Hypothalamus (tissue), 51 donors: ENCODE measurements at places on chromosomes 4 and X.

- no peak for DNase-seq
These were observed 15.9 kb upstream of the PIM2 start for GRCh38 chrX:48934581-48935300.

DNA sequence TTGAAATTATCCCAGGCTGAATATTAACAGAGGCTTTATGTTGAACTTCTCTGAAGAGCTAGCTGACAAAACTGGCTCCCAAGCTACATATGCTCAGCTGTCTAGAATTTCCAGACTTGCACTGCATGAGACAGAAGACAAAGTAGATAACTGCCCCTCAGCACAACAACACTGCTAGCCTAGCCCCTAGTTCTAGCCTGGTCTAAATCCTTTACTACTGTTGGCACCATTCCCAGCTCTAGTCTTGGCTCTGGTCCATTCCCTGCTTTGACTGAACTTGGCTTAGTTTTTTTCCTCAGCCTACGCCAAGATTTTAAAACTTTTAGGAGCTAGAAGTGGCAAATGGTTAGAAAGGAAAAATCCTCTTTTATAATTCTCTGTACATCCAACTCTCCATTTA is 7.6 kb upstream of the OPHN1 start:
- peak; percentile 15 for DNase-seq

DNA sequence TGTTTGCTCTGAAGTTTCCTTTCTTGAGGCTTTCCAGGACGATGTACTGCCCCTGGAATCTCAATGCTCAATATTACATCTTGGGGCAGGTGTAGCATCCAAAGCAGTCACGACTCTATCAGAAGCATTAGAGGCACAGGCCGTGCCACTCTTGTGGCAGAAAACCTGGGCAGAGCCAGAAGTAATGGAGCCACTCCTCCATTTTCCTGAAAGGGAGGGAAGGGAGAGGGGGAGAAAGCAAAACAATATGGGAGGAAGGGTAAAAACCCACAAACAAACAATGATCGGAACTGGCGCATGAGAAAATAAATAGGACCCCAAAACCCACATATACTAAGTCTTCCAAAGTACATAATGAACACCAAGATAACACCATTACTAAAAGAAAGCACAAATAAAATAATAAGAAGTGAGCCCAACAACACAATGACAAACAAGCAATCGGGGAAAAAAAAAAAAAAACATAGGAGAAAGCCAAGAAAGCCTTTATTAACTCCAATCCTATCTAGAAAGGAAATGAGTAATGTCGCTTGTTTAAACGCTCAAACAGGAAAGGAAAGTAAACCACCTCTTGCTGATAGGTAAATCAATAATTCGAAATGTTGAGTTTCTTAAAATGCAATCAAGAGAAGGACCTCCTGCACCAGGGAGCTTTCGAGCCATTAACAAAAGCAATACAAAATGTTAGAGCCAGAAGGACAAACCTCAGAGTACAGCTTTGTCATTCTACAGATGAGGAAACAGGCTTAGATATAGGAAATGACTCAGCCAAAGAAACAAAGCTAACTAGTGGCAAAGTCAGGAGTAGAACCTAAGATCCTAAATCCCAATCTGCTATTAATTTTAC is 117.4 kb downstream of the ATRX start:
- no peak for DNase-seq

GRCh38 chr4:78179196-78179595 is 122.1 kb downstream of the FRAS1 start:
- DNase-seq, result no peak

DNA sequence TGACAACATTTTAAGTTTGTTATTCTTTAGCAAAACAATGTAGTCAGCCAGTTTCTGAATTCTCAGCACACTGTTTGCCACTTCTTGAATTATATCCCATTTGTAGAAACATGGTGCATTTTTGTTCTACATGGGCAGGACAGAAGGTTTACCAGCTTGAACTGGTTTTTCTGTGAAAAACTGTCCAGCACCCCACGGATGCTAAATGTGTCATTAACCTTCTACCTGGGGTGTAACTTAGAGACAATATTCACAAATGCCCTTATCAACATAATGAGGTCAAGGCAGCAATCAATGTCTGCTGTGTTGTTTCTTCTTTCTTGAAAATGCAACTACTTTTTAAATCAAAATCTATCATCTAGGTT is 702.6 kb downstream of the CENPC start:
- no peak for DNase-seq

GRCh38 chrX:57933321-57933720 is 23.1 kb upstream of the ZXDA start:
- DNase-seq, result no peak

GRCh38 chrX:117969782-117970181 is 146.8 kb downstream of the KLHL13 start:
- DNase-seq, result no peak
